Fibroblast of skin of scalp (primary cell): ENCODE measurements at places on chromosomes 2 and 18.
A peak's percentile ranks its signal among the peaks of the same experiment; 100 is the strongest.

DNA sequence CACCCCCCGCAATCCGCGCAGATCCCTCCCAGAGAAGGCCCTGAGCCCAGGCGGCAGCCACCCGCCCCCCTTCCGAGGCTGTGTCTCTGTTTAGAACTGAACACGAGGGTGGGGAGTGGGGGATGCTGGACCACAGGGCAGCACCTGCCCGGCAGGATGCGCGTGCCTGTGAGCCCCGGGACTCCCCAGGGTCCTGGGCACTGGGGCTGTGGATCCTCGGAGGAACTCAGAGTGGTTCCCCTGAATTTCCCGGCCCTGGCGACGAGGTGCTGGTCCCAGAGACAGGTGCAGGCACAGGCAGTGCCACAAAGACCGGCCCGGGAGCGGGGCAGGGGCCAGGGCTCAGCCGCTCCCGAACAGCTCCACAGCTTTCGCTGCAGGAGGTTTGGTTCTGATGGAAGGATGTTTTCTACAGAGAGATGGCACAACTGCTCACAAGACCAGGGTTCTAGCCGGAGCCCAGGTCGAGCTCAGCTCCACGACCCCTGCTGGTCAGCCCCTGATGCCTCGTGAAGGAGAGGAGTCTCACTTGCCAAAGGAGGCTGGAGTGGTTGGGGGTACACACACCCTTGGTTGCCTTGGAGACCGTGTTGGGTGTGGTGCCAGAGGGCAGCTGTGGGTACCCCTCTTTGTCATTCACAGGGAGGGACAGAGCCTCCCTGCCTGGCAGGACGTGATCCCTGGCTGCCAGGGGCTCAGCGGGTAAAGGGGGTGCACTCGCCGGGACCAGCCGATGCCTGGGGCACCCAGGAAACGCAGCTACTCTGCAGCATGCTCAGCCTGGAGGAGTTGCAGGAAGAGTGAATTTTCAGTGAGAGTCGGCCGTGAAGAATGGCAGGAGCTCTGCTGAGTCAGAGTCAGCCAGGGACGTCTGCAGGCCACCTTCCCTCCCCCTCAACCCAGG is 4.4 kb upstream of the NEU4 start:
- peak; percentile 51 for DNase-seq

DNA sequence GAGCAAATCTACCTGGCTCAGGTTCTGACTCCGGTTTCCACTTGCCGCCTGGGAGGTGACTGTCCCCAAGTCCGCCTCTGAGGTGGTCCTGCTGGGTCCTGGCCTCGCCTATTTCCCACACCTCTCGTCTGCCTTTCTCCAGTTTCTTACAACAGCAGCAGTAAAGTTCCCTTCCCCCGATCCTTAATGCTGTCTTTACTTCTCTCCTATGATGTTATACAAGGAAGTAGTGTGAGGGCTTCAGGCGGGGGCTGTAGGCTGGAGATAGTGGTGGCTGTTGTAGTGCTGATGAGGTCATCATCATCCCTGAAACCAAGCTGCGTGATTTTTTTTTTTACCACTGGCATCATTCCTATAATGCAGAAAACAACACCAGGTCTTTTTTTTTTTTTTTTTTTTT is 18.9 kb downstream of the TGIF1 start:
- DNase-seq = no peak

- DNase-seq = peak; percentile 33
Measured at GRCh38 chr2:217466104-217466503, 536.7 kb downstream of the TNS1 start.

GRCh38 chr18:37779220-37779619 is 213.6 kb upstream of the CELF4 start:
- DNase-seq = no peak

DNA sequence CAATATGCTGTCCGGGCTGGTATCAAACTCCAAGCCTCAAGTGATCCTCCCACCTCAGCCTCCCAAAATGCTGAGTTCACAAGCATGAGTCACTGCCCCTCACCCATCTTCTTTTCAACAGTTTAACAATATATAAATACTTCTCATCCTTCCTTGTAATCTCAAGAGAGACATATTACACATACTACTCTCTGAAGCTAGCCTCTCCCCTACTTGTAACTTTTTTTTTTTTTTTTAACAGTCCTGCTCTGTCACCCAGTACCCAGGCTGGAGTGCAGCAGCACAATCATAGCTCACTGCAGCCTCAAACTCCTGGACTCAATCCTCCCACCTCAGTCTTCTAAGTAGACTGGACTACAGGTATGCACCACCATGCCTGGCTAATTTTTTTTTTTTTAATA is 5.7 kb downstream of the GFPT1 start:
- DNase-seq = peak; percentile 77
